ENCODE measurements at places on chromosomes 12 and 14.

GRCh38 chr12:109777544-109777943, 55.7 kb downstream of the TRPV4 start:
- peak; percentile 13 for DNase-seq

DNA sequence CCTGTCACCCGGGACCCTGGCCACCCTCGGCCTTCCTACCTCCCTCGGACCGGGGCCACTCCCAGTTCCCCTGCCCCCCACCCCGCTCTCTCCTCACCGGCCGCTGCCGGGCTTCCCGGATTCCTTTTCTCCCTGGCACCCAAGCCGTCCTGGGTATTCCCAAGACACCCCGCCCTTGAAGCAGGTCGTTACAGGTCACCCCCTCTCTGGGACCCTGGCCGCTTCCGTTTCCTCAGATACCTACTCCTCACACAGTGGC, 493 bp downstream of the NUMB start:
- DNase-seq, result no peak

GRCh38 chr14:85613496-85613895, 83.6 kb downstream of the FLRT2 start:
- no peak for DNase-seq

DNA sequence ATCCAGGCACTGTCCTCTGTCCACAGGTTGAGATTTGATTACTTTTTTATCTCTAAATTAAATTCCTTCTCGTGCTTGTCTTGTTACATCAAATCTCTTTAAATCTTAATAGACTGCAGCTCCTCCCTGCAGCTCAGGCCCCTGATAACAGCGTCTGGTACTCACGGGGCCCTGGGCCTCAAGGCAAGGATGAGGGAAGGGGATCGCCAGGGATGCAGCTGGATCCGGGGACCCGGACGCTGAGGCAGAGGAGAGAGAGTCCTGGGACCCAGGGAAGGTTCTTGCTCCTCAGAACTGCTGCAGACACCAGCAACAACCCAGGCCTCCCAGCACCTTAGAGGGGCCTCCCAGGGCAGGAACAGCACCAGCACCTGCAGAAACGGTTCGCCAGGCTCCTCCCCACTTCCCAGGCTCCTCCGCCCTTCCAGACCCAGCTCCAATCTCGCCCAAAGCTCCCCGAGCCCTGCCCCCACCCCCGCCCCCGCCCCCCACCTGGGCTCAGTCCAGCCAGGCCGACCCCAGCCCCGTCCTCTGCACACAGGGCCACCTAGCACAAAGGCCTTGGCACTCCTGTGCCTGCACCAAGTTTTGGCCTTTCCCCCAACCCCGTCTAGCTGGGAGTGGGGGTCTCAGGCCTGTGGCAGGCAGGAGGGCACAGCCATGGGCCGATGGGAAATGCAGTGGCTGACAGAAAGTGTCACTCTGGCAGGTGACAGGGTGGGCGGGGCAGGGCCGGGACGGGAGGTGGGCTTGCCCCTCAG, 60.3 kb upstream of the GALNT9 start:
- DNase-seq, result no peak

GRCh38 chr12:121038861-121039668, at the start of gene OASL:
OASL (minus strand) TSS chr12:121039246; CDS start chr12:121038971, 275 bp downstream.
- DNase-seq, result peak; percentile 57

DNA sequence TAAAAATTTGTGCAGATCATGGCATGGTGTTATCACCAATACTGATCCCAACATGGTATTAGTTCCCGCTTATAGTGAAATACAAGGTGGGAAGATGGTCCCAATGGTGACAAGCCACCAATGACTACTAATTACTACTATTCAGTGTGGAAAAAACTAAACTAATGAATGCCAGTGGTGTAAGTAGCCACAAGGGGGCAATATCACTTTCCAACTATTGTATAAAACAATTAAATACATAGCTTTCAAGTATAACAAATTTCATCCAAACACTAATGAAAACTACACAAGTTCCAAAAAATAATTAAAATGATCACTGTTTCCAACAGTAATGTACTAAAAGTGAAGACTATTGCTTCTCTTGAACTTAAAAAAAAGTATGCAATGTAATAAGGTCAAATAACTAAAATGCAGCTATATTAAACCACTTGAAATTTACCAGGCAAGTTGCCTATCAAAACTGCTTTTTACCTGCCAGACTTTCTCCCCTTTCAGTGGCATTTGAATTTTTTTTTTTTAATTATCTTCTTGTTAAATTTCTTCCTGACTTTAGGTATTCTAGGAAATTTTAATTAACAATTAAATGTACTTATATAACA, 58.0 kb downstream of the PAPLN start:
- peak; percentile 59 for DNase-seq

DNA sequence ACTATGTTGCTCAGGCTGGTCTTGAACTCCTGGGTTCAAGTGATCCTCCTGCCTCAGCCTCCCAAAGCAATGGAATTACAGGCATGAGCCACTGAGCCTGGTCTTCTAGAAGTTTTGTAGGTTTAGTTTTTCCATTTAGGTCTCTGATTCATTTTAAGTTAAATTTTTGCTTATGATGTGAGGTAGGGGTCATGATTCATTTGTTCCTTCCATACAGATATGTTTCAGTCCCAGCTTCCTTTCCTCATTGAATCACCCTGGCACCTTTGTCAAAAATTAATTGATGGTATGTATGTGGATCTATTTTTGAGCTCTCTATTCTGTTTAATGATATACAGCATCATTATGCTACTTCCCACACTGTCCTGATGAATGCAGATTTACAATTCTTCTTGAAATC, 25.6 kb upstream of the CABP1 start:
- no peak for DNase-seq

- DNase-seq, result peak; percentile 26
Measured at GRCh38 chr14:68607081-68607866, 185.6 kb downstream of the ZFP36L1 start.

DNA sequence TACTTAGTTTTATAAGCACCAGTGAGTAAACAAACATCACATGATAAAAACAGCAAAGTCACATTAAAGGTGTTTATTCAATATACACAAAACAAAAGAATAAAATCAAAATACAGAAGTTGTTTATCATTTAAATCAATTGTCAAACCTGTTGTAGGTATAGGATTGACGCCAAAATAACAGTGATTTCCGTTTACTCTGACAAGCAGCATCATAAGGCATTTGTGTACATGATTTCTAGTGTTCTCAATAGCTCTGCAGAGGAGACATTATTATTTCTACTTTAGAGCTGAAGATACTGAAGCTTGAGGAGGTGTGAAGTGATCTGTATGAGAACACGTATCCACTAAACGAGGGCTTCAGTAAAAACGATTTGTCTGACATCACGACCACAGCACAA, 171.9 kb downstream of the CCDC59 start:
- DNase-seq, result no peak
